ENCODE measurements at places on chromosomes 5 and 9.

GRCh38 chr9:107703651-107704050 is 214.1 kb upstream of the KLF4 start:
- no peak for DNase-seq

DNA sequence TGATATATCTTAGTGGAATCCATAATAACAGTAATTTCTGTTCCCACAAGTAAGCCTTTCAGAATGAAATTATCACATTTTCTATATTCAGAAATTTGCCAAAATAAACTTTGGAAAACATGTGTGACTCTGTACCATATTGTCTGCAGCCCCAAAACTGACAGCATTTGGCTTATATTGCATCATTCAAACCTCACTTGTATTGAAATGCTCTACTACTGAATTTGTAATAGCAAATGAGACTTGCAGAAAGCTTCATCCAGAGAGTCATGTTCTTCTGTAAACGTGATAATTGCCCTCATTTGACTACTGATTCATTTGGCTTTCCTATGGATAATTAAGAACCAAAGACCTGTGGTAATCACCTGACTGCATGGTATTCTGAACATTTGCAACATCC is 1249.5 kb upstream of the CDH18 start:
- no peak for DNase-seq

GRCh38 chr9:14768405-14769229 is 46.1 kb upstream of the CER1 start:
- peak; percentile 15 for DNase-seq

GRCh38 chr5:45521067-45521466 is 175.1 kb downstream of the HCN1 start:
- peak; percentile 4 for DNase-seq

DNA sequence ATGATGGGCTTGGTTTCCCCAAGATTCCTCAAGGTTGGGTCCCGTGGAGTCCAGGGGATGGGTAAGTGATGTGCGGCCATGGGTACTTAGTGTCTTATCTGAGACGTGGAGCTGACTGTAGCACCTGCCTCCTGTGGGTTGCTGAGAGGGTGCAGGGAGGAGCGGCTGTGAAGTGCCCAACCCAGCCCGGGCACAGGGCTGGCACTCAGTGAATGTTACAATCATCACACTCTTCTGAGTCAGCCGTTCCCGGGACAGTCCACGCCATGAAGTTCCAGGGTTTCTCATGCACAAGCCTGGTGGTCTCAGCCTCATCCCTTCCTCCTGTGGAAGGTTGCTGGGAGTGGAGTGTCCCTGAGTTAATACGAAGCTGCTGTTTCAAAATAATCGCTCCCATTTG is 29.1 kb downstream of the NTNG2 start:
- DNase-seq = no peak
